ENCODE measurements at places on chromosomes 5 and 9.
A peak's percentile ranks its signal among the peaks of the same experiment; 100 is the strongest.

GRCh38 chr5:152237531-152237930 is 167.5 kb downstream of the NMUR2 start:
- DNase-seq: no peak
- no peaks in the 10 kb centered on the region for H3K36me3 ChIP-seq
- no peaks in the 10 kb centered on the region for H3K27me3 ChIP-seq
- no peak overlapping the region for H3K27ac ChIP-seq

DNA sequence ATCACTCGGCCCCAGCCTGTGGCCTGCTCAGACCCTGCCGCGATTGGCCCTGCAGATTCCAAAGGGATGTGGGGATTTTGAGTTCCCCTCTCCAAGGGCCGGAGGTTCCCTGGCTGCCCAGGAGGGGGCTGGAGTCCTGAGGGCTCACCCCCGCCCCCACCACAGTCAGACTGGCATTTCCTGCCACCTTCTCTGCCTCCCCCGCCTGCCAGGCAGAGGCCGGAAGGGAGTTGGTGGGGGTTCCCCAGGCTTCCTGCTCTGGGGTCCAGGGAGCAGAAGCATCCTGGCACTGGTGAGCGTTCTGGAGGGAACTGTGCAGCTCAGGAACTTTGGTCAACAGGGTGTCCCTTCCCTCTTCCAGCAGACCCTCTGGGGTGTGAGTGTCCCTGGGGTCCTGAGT is 70.6 kb downstream of the RXRA start:
- no peaks in the 10 kb centered on the region for H3K36me3 ChIP-seq
- no peak overlapping the region for H3K4me3 ChIP-seq
- H3K27me3 ChIP-seq: no peaks in the 10 kb centered on the region
- peaks cover 25% of the 10 kb centered on the region for H3K4me1 ChIP-seq
- H3K27ac ChIP-seq: no peak overlapping the region

- no peaks in the 10 kb centered on the region for H3K36me3 ChIP-seq
- no peak overlapping the region for H3K4me3 ChIP-seq
- H3K4me1 ChIP-seq: peaks cover 17% of the 10 kb centered on the region
- H3K27ac ChIP-seq: no peak overlapping the region
- no peaks in the 10 kb centered on the region for H3K27me3 ChIP-seq
Observed at GRCh38 chr9:133151601-133152525, 11.9 kb downstream of the GBGT1 start.

DNA sequence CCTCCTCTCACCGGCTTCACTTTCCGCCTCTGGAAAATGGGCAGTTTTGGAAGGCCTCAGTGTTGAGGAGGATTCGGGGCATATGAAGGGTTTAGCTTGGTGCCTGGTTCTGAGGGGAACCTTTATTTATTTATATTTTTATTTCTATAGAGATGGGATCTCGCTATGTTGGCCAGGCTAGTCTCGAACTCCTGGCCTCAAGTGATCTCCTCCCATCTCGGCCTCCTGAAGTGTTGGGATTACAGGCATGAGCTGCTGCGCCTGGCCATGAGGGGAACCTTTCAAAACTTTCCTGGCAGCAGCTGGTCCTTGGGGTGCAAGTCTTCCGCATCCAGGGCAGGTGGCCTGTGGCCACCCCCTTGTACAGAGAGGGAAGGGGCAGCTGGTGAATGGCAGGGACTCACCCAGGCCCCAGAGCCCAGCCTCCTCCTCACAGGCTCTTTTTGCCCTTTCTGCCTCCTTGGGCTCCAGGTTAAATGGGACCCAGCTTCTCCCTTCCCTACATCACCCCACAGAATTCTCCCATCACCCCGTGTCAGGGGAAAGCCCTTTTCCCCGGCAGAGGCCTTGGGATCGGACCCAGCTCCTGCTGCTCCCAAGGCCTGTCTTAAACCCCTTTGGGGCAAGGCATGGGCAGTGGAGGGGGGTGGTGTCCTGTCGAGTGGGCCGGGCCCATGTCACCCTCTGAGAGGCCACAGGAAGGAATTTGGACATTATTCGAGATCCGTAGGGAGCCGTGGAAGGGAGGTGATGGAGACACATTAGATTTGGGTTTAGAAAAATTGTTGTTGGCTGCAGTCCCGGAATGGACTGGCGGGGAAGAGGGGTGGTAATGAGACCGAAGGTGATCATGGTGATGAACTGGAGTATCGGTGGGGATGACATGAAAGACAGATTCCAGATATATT is 5.9 kb downstream of the NCS1 start:
- no peaks in the 10 kb centered on the region for H3K36me3 ChIP-seq
- H3K4me1 ChIP-seq: no peaks in the 10 kb centered on the region
- H3K27ac ChIP-seq: no peak overlapping the region
- no peak overlapping the region for H3K4me3 ChIP-seq
- no peak for DNase-seq

GRCh38 chr5:169576181-169576598 is 7.4 kb upstream of the SPDL1 start:
- H3K27me3 ChIP-seq: no peaks in the 10 kb centered on the region
- no peaks in the 10 kb centered on the region for H3K36me3 ChIP-seq
- H3K27ac ChIP-seq: no peak overlapping the region
- DNase-seq: no peak
- no peaks in the 10 kb centered on the region for H3K4me1 ChIP-seq

DNA sequence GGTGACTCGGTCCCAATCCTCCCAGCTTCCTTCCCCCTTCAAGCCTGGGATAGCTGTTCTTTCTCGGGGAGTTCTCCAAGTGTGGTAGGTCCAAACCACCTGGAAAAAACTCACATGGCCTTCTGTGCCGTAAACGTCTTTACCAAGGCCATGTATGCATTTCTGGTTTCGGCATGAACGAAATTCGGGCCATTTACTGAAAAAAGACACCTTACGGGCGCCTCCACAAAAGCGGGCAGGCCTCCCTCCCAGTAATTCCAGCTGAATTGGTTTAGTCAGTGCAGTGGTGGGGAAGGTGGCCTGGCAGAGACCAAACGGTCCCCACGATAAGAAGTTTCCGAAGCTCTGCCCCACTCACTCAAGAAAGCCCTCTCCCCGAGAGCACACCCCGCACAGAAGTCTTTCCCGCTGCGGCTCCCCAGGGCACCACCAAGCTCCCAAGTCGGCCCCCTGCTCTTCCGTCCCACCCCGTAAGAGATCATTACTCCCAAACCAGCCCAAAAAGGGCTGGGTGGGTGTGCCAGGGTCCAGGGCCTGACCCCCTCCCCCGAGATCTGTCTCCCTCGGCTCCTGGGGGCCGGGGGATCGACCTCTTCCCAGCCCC is 86.3 kb upstream of the MELK start:
- peaks cover 22% of the 10 kb centered on the region for H3K4me1 ChIP-seq
- no peaks in the 10 kb centered on the region for H3K36me3 ChIP-seq
- no peaks in the 10 kb centered on the region for H3K27me3 ChIP-seq
- H3K4me3 ChIP-seq: peak overlapping the region; percentile 89
- peak; percentile 24 for DNase-seq
- H3K27ac ChIP-seq: peak overlapping the region; percentile 91

GRCh38 chr9:121271368-121272341 is 3.7 kb downstream of the GSN start:
- H3K4me1 ChIP-seq: peaks cover 36% of the 10 kb centered on the region
- no peaks in the 10 kb centered on the region for H3K36me3 ChIP-seq
- no peaks in the 10 kb centered on the region for H3K27me3 ChIP-seq
- peak overlapping the region; percentile 55 for H3K27ac ChIP-seq
- DNase-seq: peak; percentile 36

- no peaks in the 10 kb centered on the region for H3K36me3 ChIP-seq
- DNase-seq: no peak
- H3K4me3 ChIP-seq: no peak overlapping the region
- H3K27ac ChIP-seq: no peak overlapping the region
- no peaks in the 10 kb centered on the region for H3K4me1 ChIP-seq
Observed at GRCh38 chr5:109111680-109112079, 298.1 kb downstream of the PJA2 start.

GRCh38 chr9:131477367-131477766 is 25.4 kb upstream of the POMT1 start:
- no peak for DNase-seq
- H3K4me1 ChIP-seq: no peaks in the 10 kb centered on the region
- H3K27ac ChIP-seq: no peak overlapping the region
- no peak overlapping the region for H3K4me3 ChIP-seq
- H3K36me3 ChIP-seq: no peaks in the 10 kb centered on the region

DNA sequence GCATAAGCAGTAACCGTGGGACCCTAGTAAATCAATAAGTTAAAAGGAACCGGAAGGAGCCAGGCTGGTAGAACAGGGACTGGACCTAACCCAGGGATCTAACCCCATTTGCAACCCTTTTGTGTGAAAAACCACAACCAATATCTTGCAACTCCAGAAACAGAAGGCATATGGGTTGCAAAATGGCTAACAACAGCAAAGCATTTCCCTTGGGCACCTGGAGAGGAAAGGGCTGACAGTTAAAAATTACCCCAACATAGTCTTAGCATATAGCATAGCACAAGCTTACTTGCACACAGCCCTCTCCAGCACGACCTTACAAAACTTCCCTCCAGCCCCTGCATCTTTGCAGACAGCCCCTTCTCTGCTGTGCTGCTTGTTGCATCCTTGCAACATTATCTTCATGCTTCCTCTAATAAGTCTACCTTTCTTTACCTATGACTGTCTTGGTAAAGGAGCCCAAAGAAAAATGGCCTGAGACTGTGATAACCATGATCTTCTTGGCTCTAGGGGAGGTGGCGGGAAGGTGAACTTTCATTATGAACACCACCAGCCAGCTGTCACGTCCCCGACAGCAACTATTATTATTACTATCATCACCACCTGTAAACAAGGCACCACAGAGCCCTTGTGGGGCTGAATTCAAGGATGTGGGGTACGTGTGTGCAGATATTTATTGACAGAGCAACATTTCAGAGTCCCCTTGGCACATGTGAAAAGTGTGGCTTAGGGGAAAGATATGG is 49.8 kb downstream of the PRRC1 start:
- H3K36me3 ChIP-seq: no peaks in the 10 kb centered on the region
- H3K4me1 ChIP-seq: peaks cover 2% of the 10 kb centered on the region
- H3K27me3 ChIP-seq: no peaks in the 10 kb centered on the region
- DNase-seq: no peak

DNA sequence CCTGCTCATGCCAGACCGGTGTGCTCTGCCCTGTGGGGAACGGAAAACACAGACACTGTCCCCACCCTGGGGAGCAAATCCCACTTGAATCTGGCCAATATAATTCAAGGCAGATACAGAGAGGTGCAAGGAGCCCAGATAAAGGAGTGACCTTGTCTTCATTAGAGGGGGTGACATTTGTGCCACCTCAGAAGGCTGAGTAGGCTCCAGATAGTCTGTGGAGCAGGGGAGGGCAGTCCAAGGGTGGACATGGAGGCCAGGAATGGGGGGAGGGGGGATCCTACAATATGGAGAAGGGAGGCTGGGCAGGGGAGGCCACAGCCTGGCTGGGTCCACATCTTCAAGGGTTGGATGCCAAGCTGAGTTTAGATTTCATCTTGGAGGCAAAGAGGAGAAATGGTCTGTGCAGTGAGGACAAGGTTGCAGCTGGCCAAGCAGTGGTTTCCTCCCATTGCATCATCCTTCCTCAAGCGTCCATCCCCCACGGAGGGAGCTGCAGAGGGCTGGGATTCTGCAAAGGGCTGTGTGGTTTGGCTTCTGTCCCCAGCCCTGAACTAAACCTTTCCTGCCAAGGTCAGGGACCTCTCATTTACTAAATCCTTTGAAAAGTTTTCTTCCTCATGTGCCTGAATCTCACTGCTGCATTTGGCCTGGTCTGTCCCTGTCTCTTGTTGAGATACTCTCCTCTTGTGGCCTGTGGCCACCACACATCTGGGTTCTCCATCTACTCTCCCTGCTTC is 60.1 kb downstream of the GALNT12 start:
- H3K27ac ChIP-seq: no peak overlapping the region
- peak; percentile 78 for DNase-seq
- H3K27me3 ChIP-seq: no peaks in the 10 kb centered on the region
- no peaks in the 10 kb centered on the region for H3K36me3 ChIP-seq

- DNase-seq: no peak
- H3K4me3 ChIP-seq: peak overlapping the region; percentile 81
- H3K4me1 ChIP-seq: peaks cover 20% of the 10 kb centered on the region
- H3K27me3 ChIP-seq: no peaks in the 10 kb centered on the region
- H3K36me3 ChIP-seq: no peaks in the 10 kb centered on the region
Observed at GRCh38 chr5:172284611-172284980, 1.0 kb upstream of the UBTD2 start.

DNA sequence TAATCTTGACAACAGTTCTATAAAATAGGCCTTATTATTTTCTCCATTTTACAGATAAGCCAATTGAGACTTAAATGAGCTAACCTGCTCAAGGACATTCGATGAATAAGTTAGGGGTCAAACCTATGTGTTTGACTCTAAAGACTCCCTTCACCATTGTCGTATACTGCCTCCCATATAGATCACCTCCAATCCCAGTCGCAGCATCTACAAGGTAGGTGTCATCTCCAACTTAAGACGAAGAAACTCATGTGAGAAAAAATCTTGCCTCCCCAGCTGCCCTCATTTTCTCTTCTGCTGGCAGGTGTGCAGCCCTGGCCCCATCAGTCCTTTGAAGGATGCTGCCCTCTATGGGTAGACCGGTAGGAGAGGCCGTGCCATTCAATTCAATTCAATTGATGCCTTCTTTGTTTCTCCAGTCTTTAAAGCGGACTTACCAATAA is 75.2 kb upstream of the SMARCA2 start:
- no peak overlapping the region for H3K27ac ChIP-seq
- DNase-seq: peak; percentile 30
- no peaks in the 10 kb centered on the region for H3K27me3 ChIP-seq
- no peaks in the 10 kb centered on the region for H3K36me3 ChIP-seq
- no peak overlapping the region for H3K4me3 ChIP-seq

DNA sequence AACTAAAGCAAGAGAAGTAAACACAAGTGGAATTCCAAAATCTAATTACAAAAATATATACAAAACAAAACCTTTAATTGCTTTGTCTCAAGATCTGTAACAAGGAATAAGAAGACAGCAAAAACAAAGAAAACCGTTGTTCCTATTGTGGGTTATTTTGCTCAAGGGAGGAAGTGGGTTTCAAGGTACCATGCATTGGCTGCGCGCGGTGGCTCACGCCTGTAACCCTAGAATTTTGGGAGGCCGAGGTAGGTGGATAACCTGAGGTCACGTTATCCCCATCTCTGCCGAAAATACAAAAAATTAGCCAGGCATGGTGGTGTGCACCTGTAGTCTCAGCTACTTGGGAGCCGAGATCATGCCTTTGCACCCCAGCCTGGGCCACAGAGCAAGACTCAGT is 12.1 kb upstream of the IQGAP2 start:
- no peak overlapping the region for H3K4me3 ChIP-seq
- no peak overlapping the region for H3K27ac ChIP-seq

- no peak overlapping the region for H3K4me3 ChIP-seq
- H3K36me3 ChIP-seq: no peaks in the 10 kb centered on the region
- no peaks in the 10 kb centered on the region for H3K4me1 ChIP-seq
- H3K27ac ChIP-seq: no peak overlapping the region
- DNase-seq: no peak
Observed at GRCh38 chr5:147336876-147337275, 102.0 kb downstream of the STK32A start.

Measured in testis (tissue), 5 donors.